ENCODE measurements at places on chromosomes 5 and 9.

- no peak for DNase-seq
Observed at GRCh38 chr5:153905219-153905618, 133.5 kb downstream of the FAM114A2 start.

DNA sequence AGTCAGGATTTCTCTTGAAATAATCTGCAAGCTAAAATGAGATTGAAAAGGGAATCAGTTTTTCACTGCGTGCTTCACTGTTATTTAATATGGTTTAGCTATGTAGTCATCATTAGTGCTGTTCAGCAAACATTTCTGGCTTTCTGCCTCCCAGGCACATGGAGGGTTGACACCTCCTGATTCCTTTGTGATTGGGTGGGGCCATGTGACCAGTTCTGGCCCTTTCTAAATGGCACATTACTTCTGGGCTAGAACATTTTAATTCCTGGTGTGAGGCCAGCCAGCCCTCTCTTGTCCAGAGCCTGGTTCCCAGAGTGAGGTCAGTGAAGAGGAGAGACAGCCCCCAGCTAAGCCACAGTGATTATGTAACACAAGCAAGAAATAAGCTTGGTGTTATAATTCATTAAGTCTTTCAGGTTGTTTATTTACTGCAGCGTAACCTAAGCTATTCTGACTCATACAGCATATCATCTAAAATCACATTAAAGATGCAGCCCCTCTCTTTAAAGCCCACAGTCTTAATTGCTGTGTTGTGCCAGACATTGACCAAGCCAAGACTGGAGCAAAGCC lies 17.4 kb upstream of the ARSI start:
- no peak for DNase-seq

GRCh38 chr5:146652547-146652946 lies 136.6 kb upstream of the GPR151 start:
- no peak for DNase-seq

GRCh38 chr5:42995360-42995751 lies 44.8 kb downstream of the ANXA2R start:
- no peak for DNase-seq

GRCh38 chr5:28404363-28405071 lies 1366.1 kb upstream of the CDH9 start:
- no peak for DNase-seq

GRCh38 chr9:128026773-128027541 lies 40.2 kb downstream of the NAIF1 start:
- peak; percentile 77 for DNase-seq

- no peak for DNase-seq
Observed at GRCh38 chr9:14147738-14148137, 166.2 kb downstream of the NFIB start.
